ENCODE measurements at places on chromosomes 7 and 10.

DNA sequence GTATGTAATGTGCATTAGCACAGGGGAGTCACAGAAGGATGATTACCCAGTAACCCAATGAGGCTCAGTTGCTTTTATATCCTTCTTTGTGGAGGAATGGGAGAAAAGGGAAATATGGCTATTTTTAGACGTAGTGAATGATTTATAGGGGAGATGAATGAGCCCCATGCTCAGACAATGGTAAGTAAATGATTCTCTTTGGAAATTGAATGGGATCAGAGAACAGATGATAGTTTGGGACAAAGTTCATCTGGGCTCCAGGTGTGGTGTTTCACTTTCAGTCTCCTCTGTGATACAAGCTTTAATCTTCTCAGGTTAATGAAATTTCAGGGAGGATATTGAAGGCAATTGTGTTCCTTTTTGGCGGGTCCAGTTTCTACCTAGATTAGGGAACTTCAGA is 63.0 kb upstream of the MPP7 start:
- DNase-seq = no peak

DNA sequence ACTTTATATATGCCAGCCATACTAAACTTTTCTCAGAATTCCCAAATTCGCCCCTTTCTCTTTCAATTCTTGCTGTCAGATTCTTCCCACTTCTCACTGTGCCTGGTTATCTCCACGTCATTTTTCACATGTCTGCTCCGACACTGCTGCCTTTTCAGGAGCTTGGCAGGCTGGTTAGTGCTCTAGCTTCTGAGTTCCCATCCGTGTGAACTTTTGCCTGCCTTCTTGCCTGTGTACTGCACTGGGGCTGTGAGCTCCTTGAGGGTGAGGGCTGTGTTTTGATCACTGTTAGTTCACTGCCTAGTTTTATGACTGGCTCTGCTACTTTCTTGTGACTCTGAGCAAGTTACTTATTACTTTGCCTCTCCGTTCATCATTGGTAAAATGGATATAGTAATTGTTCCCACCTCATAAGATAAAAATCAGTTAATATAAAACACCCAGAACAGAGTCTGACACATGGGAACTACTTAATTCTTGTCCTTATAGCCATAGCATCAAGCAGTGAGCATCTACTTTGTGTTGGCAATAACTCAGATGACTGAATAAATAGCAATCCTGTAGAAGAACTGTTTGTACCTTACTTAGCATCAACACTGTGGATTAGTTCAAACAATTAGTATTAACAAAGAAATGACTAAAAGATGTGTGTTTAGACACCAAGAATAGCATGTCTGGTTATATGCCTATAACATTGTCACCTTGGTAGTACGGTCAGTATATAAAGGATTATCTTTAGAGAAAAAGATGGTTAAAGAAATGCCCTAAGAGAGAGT is 5.5 kb downstream of the GSTO1 start:
- DNase-seq = no peak

DNA sequence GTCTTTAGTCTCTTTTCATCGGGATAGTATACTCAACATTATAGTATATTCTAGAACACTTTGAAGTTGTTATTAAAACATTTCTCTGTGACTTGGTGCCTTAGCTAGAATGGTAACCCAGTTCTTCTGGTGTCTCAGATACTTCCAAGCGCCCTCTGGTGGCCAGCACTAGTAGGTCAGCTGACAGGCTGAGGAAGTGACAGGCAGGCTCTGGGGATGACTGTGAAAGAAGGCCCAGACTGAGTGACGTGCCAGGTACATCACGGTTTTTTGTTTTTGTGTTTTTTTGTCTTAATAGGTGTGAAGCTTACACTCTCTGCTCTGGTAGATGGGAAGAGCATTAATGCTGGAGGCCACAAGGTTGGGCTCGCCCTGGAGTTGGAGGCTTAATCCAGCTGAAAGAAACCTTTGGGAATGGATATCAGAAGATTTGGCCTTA is 5.1 kb downstream of the COMTD1 start:
- peak; percentile 92 for DNase-seq

GRCh38 chr10:27391916-27392315 is 112.2 kb upstream of the RAB18 start:
- DNase-seq = no peak

GRCh38 chr7:51009716-51010496 is 227.2 kb upstream of the GRB10 start:
- DNase-seq = no peak

- DNase-seq = no peak
These were observed 38.4 kb upstream of the FOXL3 start for GRCh38 chr7:251446-252175.

- no peak for DNase-seq
These were observed 14.9 kb upstream of the DDC start for GRCh38 chr7:50580057-50580456.

GRCh38 chr10:31693491-31693890 is 235.1 kb downstream of the ARHGAP12 start:
- DNase-seq = no peak

- DNase-seq = no peak
These were observed 21.0 kb downstream of the SFMBT2 start for GRCh38 chr10:7389844-7390243.

DNA sequence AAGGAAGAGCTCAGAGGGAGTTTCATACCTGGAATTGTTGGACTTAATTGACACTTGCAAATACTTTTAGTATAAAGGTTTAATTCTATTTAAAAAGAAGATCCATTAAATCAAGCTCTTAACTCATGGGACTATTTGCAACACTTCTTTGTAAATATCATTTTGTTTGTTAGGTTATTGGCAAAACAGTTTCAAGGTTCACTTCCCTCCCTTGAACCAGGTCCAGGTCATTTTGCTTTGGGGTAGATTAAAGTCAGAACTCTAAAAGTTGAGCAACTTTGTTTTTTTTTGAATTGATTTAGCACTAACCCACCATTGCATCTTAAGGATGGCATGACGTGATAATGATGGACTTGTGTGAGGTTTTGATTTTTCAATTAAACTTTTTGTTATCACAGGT is 45.9 kb downstream of the ZRANB1 start:
- no peak for DNase-seq

GRCh38 chr7:139946533-139946932 is 116.2 kb downstream of the PARP12 start:
- no peak for DNase-seq

GRCh38 chr10:78584681-78585080 is 484.1 kb upstream of the ZMIZ1 start:
- DNase-seq = no peak

GRCh38 chr7:90551036-90551435 is 45.1 kb upstream of the CDK14 start:
- no peak for DNase-seq

DNA sequence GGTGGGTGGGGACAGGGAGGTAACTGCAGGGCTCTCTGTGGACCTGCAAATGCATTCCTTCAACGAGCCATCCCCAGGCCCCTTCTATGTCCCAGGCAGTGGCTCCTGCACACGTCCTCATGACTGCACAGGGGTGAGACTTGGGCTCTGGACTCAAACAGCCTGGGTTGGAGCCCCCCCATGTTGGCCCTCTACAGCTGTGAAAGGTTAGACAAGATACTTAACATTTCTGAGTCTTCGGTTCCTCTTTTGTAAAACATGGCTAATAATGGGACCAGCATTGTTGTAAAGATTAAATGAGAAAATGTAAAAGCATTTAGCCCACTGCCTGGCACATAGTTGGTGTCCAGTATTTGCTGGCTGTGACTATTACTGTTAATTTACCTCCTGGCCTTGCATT is 41.8 kb downstream of the CHST3 start:
- no peak for DNase-seq

- DNase-seq = no peak
These were observed 38.5 kb downstream of the CREM start for GRCh38 chr10:35165136-35165535.

- no peak for DNase-seq
These were observed 21.0 kb downstream of the KLF6 start for GRCh38 chr10:3763852-3764625.

- DNase-seq = no peak
These were observed 285.2 kb downstream of the USP6NL start for GRCh38 chr10:11326241-11326640.

- DNase-seq = no peak
These were observed 52.6 kb upstream of the PCBD1 start for GRCh38 chr10:70940834-70941568.

- no peak for DNase-seq
These were observed 297.2 kb downstream of the SUGCT start for GRCh38 chr7:40432046-40432445.

GRCh38 chr10:86938260-86938659 is 19.2 kb downstream of the MMRN2 start:
- no peak for DNase-seq

- DNase-seq = no peak
These were observed 398.8 kb upstream of the KLF6 start for GRCh38 chr10:4183761-4184261.

GRCh38 chr10:32379950-32380551 is 33.1 kb upstream of the EPC1 start:
- DNase-seq = no peak

DNA sequence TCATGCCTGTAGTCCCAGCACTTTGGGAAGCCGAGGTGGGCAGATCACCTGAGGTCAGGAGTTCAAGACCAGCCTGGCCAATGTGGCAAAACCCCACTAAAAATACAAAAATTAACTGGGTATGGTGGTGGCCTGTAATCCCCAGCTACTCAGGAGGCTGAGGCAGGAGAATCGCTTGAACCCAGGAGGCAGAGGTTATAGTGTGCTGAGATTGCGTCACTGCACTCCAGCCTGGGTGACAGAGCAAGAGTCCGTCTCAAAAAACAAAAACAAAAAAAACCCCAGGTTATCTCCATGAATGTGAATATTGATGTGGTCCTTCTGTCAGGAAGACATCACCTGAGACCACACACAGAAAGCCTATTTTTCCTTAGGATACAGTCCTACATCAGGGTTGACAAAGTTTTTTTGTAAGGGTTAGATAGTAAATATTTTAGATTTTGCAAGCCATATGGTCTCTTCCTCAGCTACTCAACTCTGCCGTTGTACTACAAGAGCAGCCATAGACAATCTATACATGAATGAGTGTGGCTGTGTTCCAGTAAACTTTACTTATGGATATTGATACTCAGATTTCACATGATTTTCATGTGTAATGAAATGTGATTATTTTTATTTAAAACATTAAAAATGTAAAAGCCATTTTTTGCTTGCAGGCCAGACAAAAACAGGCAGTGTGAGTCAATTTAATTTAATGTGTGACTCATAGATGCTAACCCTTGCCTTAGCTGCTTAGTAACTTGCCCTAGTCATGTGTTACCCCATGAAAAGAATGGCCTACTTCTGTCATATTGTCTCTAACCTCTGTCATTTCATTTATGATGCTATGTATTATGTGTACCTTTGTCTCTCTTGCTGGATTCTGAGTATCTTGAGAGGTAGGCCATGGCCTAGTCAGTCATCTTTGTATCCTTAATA is 78.1 kb downstream of the TPST1 start:
- no peak for DNase-seq

GRCh38 chr7:142412551-142413193 is 154.8 kb upstream of the PRSS58 start:
- peak; percentile 24 for DNase-seq

GRCh38 chr10:28947171-28947570 is 269.9 kb downstream of the BAMBI start:
- DNase-seq = no peak

- DNase-seq = no peak
These were observed 32.7 kb downstream of the IL6 start for GRCh38 chr7:22759721-22760120.

DNA sequence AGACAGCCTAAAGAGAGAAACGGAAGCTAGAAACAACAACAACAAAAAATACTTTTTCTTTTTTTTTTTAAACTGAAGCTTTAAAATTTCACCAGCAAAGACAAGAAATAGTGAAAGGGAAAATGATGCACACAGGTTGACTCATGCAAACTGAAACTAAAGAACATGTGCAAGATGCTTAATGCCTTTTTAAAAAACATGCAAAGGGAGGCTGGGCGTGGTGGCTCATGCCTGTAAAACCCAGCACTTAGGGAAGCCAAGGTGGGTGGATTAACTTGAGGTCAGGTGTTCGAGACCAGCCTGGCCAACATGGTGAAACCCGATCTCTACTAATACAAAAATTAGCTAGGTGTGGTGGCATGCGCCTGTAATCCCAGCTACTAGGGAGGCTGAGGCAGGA is 15.1 kb upstream of the CUBN start:
- no peak for DNase-seq

GRCh38 chr10:3043512-3044368 is 23.6 kb upstream of the PFKP start:
- DNase-seq = peak; percentile 23

- no peak for DNase-seq
These were observed 14.0 kb downstream of the SLC13A4 start for GRCh38 chr7:135713836-135714470.

GRCh38 chr10:62018131-62018911 is 116.8 kb downstream of the ARID5B start:
- no peak for DNase-seq

DNA sequence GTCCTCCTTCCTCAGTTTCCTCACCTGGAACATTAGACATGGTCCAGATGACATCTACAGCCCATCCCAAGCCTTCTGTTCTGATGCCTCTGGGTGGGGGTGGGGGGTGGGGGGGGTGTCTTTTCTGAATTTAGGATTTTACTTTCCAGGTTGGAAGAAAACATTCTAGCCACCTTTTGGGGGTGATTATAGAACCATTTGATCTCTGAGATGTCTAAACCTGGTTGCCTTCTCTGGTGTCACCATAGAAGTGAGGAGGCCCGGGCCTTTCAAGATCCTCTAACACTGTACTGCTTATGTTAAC is 411.0 kb upstream of the ZMIZ1 start:
- no peak for DNase-seq

- DNase-seq = no peak
These were observed 38.6 kb downstream of the NRP1 start for GRCh38 chr10:33295851-33296250.

Data from T-cell (primary cell).